ENCODE measurements at places on chromosomes 7 and 10.
A peak's percentile ranks its signal among the peaks of the same experiment; 100 is the strongest.

- peak; percentile 45 for DNase-seq
These were observed 529 bp downstream of the HPS1 start for GRCh38 chr10:98446151-98446660.

GRCh38 chr10:17651896-17652295 lies 7.9 kb downstream of the STAM start:
- no peak for DNase-seq

GRCh38 chr10:15046626-15047025 lies 2.9 kb downstream of the OLAH start:
- DNase-seq, result no peak

GRCh38 chr10:97852840-97853405 lies 3.3 kb downstream of the GOLGA7B start:
- no peak for DNase-seq

DNA sequence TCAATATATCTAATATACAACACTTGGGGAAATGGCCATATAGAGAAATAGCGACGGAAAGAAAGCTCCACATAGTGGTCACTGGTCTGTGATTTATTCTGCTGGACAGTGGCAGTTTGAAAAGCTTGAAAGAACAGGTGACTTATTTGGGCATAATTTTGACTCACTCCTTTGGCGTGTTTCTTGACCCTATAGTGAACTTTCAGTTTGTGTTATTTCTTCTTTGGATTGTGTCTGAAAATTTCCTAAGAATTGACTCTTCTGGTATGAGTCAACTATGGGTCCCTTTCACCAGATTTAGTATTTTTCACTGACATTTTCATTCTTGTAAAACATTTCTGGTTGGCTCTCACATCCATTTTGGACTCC lies 25.8 kb upstream of the IMMP2L start:
- no peak for DNase-seq

DNA sequence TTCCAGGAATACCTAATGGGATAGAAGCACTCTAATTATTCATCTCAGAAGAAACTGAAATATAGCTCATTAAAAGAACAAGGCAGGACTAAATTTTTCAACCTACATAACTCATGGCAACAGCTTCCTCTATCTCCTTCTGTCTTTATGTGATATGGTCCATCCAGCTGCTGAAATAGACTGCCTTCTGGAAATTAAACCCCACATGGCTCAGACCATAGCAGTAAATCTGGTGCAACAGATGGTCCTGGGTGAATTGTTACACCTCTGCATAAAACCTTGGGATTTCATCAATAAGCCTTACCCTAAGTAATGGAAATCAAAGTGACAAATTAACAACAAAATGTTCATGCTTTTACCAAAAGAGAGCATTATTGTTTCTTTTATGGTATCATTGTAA lies 205.6 kb upstream of the CSTF2T start:
- DNase-seq, result no peak

DNA sequence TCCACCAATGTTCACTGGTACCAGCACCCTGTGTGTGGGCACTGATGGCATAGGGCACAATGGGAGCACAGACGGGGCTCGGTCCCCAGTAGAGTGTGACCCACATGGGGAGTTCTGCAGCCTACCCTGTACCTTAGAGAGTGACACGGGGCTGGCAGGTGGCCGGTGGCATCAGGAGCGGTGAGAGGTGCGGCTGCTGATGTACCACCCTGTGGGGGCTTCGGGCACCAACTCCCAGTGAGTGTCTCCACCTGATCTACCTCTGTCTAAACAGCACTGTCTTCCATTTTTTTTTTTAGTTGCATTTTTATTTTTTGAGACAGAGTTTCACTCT lies 4.1 kb downstream of the JAKMIP3 start:
- no peak for DNase-seq

GRCh38 chr10:485776-486175 lies 203.7 kb downstream of the DIP2C start:
- no peak for DNase-seq

GRCh38 chr7:904847-905246 lies 28.5 kb downstream of the GET4 start:
- no peak for DNase-seq

- no peak for DNase-seq
These were observed 17.7 kb upstream of the IGFBP3 start for GRCh38 chr7:45938626-45939302.

- DNase-seq, result no peak
These were observed 254.1 kb downstream of the TNS3 start for GRCh38 chr7:47327698-47328391.
